ENCODE measurements at places on chromosomes 3 and 15.

- no peak for DNase-seq
Observed at GRCh38 chr3:129025691-129026435, 24.8 kb downstream of the EFCC1 start.

DNA sequence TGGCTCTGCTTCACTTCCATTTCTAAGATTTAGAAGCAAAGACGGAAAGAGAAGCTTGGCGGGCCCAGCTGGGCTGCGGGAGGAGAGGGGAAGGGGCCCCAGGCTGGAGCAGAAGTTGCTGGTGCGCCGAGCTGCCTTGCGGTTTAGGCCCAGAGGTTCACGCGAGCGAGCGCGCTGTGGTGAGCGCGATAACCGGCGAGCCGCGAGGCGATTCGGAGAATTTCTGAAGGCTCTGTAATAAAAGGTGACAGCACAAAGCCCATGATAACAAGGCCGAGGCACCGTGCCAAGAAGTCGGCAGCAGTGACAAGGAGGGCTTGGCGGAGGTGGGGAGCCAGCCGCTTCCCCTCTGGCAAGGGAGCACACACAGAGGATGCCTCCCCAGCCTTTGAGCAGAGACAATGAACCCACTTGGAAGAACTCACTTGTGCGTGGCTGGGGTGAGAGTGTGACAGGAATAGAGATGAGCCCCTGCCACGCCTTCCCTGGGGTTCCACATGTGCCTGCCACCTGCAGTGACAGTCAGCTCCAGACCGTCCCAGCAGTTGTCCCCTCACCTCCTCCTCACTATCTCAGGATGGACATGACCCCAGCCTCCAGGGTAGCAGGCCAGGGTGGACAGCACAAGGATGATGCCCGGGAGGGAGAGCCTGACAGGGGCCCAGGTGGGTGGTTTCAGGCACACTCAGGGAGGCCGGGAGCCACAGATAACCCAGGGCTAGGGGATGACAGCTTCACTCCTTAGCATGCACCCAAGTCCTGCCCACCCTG, 315.2 kb downstream of the UACA start:
- DNase-seq: peak; percentile 19

DNA sequence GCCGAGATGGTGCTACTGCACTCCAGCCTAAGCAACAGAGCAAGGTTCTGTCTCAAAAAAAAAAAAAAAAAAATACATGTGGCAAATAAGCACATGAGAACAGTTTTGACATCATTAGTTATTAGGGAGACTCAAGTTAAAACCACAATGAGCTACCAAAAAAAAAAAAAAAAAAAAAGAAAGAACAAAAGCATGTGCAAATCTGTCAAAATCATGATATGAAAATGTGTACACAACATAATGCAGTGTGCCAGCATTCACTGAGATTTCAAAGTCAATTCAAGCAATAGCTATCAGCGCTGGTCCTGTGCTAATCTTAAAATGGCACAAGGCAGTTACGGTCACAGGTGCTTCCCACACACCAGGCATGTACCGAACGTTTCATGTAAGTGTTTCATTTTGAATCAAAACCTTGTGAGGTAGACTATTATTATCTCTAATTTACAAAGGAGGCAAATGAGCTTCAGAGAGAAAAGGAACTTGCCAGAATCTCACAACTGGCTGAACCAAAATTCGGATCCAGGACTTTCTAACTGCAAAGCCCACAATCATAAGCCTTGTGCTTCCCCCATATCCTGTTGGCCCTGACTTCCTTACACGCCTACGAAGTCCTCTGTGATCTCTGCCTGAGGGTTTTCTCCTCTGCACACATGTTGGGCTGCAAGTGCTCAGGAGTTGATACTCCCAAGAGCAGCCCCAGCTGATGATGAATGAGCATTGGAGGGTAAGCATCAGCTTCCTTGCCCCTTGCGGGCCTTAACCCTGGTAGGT, 200.1 kb upstream of the PROK2 start:
- no peak for DNase-seq

DNA sequence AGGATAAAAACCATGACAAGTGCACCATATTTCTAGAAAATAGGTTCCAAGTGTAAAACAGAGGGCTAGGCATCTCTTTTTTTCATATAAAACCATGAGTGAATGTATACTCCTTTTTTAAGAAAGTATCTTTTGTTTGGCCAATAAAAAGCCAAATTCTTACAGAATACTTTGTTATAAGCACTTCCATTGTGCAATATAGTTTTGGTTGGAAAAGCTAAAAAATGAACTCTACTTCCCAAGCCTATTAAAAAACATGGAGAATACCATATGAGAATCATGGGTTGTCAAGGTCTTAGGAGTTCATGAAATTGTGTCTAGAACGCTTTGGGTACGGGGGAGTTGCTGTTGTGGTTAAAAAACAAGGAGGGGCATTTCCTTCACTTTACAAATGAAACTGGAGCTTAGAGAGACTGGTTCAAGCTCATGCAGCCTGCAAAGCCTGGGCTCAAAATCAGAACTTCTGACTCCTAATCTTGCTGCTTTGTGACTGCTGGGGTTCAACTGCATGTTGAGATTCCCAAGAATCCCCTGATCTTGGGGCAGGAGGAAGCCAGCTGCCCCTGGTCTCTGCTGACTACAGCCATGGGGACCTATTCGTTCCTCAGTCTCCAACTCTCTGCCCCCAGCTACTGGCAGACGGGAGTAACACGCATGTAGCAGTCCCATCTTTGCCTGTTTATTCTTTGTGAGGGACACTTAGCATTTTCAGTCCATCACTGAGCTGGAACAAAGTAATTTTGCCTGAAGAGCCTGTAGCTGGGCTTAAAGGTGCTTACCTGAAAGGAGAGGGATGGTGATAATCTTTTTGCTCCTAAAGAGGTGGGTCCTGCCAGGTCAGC, 229.1 kb downstream of the CHST2 start:
- DNase-seq: no peak

DNA sequence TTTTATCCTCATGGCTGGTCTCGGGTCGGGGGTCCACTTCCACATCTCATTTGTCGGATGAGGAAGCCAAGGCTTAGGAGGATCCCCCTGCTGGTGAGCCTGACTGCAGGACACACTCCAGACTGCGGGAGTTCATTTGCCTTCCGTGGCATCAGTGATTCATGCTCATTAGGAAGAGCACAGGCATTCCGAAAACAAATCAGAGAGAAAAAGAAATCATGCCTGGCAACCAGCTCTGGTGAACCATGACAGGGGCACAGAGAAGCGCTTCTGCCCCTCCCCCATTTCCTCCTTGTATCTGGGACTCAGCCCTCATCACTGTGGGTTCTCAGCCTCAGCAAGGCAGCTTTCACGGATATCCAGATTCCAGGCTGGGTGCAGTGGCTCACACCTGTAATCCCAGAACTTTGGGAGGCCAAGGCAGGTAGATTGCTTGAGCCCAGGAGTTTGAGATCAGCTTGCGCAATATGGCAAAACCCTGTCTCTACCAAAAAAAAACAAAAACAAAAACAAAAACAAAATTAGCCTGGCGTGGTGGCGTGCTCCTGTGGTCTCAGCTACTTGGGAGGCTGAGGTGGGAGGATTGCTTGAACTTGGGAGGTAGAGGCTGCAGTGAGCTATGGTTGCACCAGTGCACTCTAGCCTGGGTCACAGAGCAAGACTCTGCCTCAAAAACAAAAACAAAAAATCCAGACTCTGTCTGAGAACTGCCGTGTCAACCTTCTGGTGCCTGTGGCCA, 28.4 kb downstream of the IRAK2 start:
- peak; percentile 26 for DNase-seq

GRCh38 chr15:85771271-85771670, 23.5 kb downstream of the KLHL25 start:
- no peak for DNase-seq

- no peak for DNase-seq
Observed at GRCh38 chr3:107430214-107430995, 53.2 kb downstream of the CCDC54 start.

- no peak for DNase-seq
Observed at GRCh38 chr15:37134699-37135131, 34.4 kb upstream of the MEIS2 start.

- no peak for DNase-seq
Observed at GRCh38 chr3:160685144-160685766, 8.3 kb downstream of the ARL14 start.

GRCh38 chr3:117518364-117518763, 808.8 kb downstream of the TUSC7 start:
- no peak for DNase-seq

DNA sequence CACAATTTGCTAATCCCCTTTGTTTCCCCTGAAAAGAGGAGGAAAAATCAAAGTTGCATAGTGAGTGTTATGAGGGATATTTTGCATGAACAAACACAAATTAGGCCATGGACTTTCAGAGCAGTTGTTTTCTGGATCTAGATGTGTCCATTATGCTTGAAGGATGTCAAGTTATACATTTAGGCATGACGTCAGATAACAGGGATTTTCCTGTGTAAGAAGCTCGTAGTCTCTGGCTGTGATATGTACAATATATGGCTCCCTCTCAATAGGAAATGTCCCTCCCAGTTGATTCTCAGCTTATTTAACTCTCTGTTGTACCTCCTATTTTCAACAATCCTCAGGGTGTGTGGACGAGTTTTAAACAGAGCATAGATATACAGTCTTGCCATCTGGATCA, 171.0 kb downstream of the RBMS3 start:
- no peak for DNase-seq

DNA sequence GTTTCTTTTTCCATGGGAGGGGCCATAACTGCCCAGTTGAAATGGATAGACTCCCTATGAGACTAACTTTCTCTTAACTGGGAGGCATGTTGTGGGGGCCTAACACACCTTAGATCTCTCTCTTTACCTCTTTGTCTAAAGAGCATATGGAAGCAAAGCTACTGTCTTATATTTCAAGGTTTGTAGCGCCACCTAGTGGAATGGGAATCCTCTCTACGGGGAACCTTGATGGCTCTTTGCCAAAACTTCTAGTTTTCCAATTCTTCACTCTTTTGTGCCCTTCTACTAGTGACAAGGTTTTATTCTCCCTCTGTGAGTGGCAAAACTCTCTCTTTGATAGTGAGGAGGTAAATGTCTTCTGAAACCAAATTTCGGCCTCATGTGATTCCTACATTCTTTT, 1030.4 kb upstream of the CADM2 start:
- DNase-seq: no peak

DNA sequence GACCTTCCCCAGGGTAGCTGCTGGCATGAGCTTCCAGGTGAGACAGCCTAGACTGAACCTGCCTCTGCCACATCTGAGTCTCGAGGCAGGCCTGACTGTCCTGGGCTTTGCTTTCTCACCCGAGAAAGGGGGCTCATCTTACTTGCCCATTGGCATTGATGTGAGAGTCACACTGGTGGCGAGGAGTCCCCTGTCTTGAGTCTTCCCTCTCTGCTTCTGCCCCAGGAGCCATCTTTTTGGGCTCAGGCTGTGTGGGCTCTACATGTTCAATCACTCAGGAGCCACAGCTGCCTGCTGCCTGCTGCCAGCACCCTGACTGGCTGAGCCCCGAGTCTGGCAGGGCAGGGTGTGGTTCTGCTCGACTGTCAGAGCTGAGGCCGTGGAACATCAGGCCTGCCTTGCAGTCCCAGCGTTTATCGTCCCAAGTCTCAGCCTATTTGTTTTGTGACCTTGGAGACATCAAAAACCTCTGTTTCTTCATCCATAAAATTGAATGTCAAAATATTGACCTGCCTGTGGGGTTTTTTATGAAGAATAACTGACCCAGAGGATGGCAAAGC, 132.5 kb downstream of the DNAJB8 start:
- DNase-seq: no peak

DNA sequence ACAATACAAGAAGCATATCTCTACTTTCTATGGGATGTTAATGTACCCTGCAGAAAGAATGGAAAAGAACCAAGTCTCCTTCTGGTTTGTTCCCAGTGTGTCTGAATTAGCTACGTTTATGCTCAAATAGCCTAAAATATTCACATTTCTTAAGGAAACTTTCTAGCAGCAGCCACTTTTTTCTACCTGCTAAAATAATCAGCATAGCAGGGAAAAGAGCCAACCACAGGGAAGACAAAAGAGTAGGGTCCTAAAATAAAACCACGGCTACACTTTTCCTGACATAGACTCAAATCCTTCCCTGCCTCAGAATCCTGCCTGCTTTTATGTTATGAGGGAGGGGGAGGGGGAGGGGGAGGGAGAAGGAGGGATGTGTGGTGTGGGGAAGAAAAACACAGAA, 136.7 kb downstream of the GBE1 start:
- no peak for DNase-seq

GRCh38 chr15:81088470-81089013, 45.5 kb upstream of the CFAP161 start:
- no peak for DNase-seq

GRCh38 chr15:47415539-47415971, 301.8 kb upstream of the SEMA6D start:
- no peak for DNase-seq

GRCh38 chr3:127081001-127081720, 98.2 kb downstream of the PLXNA1 start:
- DNase-seq: no peak

DNA sequence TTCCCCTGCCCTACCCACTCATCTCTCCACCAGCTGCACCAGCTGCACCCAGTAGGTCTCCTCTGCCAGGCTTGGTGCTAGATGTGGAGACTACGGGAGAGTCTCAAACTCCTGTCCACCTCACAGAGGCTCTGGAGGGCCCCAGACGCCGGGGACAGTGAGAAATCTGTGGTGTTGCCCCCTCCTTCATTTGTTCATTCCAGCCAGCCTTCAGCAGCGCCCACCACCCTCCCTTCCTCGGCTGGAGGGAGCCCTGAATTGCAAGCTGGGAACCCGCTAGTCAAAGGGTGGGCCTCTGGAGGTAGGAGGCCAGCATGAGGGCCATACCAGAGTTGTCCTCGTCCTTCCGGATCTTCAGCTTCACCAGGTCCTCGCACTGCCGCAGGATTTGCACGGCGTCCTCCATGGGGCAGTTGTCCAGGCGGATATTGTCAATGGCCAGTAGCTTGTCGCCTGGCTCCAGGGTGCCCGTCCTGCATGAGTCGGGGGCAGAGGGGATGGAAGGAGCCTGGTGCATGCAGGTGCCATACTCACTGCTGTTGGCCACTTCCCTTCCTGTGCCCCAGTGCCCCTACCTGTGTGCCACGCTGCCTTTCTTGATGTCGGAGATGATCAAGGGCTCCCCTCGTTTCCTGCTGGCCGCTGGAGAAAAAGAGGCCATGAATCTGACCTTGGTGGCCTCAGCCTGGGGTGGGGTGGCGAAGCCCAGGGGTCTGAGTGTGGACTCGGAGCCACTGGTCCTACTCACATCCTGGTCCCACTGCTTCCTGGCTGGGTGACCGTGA, 29.1 kb downstream of the GRIP2 start:
- DNase-seq: no peak

DNA sequence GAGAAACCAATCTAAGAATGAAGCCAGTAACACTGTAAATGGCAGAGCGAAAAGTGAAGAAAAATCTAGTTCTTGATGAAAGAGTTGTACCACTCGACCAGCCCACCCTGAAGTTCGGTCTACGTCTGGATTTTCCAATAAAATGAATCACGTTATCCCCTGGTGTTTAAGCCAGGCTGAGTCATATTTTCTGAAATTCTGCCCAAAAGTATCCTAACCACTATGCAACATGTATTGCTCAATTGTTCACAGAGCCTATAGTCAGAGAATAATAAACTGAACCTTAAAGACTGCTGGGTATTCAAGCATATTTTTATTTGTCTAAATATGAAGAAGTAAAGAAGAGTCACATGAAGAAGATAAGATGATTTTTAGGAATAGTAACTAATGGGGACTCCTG, 245.7 kb downstream of the FGF12 start:
- DNase-seq: no peak
